Suppressor macrophage treated with lipopolysaccharide for 1 hour (primary cell): ENCODE measurements at places on chromosomes 5 and 9.

DNA sequence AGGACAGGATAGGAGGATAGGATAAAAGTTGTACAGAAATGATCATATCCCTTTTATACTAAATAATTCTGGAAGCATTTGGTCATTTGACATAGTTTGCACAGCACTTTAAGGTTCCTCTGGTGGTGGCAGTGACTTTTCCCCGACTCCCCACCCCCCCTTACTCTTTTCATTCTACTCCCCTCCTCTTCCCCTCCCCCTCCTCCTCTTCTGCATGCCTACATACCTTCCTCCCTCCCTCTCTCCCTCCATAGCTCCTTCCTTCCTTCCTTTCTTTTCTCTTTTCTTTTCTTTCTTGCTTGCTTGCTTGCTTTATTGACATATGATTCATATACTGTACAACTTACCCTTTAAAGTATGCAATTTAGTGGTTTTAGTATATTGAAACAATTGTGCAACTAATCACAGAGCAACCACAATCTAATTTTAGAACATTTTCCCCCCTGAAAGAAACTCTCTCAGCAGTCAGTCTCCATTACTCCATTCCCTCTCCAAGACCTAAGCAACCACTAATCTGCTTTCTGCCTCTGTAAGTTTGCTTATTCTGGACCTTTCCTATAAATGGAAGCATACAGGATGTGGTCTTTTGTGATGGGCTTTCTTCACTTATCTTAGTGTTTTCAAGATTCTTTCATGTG, 159.0 kb downstream of the HACD4 start:
- DNase-seq: no peak

GRCh38 chr9:35776018-35776417, 15.4 kb upstream of the NPR2 start:
- DNase-seq: no peak

DNA sequence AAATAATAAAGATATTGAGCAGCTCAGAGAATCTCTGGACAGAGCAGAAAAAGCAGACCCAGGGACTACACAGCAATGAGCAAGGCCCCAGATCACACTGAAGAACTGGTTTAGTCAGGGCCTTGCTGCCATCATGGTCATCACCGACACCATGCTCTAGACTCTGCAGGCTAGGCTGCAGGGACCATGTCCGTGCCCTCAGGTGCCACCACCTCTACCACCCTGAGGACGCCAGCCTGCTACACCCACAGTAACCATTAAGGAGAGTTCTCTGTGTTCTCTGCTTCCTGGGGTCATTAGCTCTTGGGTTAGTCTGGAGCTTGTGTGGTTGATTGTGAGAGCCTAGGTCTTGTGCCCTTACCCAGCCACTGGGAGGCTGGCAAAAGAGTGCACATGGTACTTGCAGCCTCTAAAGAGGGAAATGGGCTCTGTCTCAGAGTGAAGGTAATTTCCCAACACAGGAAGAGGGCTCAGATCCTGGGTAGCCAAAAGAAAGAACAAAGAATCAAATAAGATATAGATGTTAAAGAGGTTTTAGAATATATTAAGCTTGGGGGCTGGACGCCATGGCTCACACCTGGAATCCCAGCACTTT, 31.9 kb upstream of the JADE2 start:
- DNase-seq: peak; percentile 23

DNA sequence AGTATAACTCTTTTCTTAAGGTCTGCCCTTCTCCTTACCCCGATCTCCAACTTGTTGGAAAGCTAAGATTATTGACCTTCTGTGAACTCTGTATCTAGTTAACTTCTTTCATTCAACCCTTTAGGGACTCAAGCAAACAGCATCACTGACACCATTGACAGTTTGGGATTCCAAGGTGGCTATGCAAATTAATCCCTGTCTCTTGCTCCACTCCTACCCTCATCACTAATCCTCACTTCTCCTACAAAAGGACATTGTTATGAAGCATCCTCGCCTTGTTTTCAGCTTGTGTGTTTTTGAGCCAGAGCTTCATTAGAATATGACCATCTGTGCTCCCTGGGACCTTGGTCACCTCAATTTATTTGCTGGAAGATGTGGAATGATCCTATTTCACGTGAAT, 337.9 kb downstream of the PDE4D start:
- DNase-seq: no peak

GRCh38 chr5:145587710-145588109, 247.4 kb downstream of the PRELID2 start:
- no peak for DNase-seq

- DNase-seq: peak; percentile 54
Observed at GRCh38 chr5:4879693-4880303, 260.3 kb upstream of the ADAMTS16 start.

DNA sequence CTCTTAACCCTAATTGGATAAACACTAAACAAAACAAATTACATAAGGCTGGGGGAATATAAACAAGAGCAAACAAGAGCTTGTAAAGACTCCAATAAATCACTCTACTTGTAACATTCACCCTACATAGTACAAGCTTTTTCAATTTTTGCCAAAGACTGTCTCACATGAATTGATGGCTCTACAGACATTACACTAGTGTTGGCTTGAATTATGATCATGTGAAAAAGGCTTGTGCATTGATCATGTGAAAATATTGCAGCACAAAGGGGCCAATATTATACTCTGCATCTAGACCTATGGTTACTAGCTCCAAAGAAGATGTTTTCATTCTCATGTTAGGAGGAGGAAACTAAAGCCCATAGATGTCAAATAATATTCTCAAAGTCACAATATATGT, 212.6 kb downstream of the MCTP1 start:
- DNase-seq: no peak

DNA sequence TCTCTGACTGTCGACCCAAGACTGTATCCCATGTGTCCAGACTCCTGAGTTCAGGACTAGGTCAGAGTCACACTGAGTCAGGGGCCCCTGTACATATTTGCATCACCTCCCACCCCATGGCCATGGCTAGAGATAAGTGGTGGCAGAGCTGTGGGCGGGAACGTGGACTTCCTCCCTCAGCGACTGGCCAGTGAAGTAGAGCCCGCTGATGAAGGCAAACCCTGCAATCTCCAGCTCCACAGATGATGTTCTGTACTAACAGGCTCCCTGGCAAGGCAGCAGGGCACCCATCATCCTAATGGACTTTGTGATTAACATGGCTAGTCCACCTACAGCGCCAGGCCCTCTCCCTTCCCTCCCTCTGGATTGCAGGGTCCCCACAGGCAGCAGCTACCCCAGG, 110.5 kb upstream of the LRRTM2 start:
- DNase-seq: peak; percentile 41
